Activated naive CD8-positive, alpha-beta T cell treated with anti-CD3 and anti-CD28 coated beads, Interleukin-2, amount 10 ng/mL, durations not matched to agents 7 days and 5 days (primary cell): ENCODE measurements at places on chromosomes 2 and 18. TPM values are rescaled to one million over a fixed set of nuclear protein-coding genes. Genes with fewer than 3 reads are reported as not detected.
A peak's percentile ranks its signal among the peaks of the same experiment; 100 is the strongest.

GRCh38 chr18:3867864-3868311 lies 417.9 kb downstream of the TGIF1 start:
- no peak for DNase-seq
- H3K36me3 ChIP-seq = no peaks in the 10 kb centered on the region
- H3K4me3 ChIP-seq = no peak overlapping the region

GRCh38 chr2:224941960-224942359 lies 100.3 kb downstream of the DOCK10 start:
- H3K27me3 ChIP-seq = no peaks in the 10 kb centered on the region
- H3K4me3 ChIP-seq = peak overlapping the region; percentile 73
- peaks cover 45% of the 10 kb centered on the region for H3K4me1 ChIP-seq
- H3K36me3 ChIP-seq = peaks cover 41% of the 10 kb centered on the region
- peak overlapping the region; percentile 81 for H3K27ac ChIP-seq

DNA sequence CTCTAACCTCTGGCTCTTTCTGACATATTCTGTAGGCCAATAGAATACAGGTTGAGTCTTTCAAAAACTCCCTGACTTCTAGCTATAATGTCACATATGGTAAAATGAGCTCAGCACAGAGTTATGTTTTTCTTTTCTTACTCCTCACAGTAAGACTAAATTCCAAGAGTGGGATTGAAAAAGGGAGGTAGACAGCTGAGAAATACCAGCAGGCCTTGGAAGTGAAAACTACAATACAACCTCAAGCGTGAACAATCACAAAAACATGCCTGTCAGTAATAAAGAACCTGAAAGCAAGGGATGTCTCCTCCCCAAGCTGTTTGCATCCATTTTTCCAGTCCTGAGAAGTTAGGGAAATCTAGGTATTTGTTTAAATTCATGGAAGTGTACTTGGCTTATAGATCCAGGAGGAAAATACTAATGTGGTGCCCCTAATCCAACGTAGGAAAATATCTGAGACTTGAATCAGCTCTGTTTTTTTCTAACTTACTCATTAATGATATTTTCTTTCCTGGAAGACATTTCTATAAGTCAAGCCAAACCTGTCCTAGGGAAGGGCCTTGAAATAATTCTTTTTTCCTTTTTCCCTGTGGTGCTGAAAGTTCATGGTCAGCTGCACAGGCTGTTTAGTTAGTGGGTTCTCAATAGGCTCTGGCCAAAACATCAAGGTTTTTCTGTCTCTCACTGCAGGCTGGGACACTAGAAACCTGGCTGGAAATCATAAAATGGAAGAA lies 167.9 kb upstream of the SPATS2L start:
- H3K36me3 ChIP-seq = no peaks in the 10 kb centered on the region
- no peak overlapping the region for H3K4me3 ChIP-seq
- no peak overlapping the region for H3K27ac ChIP-seq
- peaks cover 2% of the 10 kb centered on the region for H3K27me3 ChIP-seq
- DNase-seq = no peak

DNA sequence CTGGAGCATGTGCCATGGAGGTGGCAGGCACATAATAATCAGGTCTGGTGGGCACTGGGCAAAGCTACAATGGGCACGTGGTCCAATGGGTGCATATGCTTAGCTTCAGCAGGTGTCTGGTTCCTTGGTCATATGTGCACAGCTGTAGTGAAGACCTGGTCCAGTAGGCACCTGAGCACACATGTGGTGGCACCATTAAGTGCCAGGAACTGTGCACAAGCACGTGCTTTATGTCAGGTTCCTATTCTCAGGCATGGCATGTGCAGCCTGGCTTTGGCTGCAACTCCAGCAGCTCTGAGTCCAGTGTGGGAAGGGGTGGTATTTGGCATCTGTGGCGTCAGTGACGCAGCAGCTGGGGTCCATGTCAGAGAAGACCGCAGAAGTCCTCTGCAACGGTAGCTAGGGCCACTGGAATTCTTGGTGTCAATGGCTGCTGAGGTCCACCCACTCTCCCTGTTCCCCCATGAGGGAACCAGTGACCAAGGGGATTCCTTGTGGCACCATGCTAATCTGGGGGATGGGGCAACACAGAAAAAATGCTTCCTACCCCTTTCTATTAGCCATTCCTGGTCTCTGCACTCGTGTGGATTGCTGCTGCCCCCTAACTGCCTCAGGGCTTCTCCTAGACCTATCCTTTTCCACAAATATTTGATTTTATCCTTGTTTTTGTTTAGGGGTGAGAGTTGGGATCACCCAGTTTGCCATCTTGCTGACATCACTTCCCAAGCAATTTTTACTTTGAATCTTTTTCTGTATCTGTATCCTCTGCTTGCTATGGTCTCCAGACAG lies 262.9 kb upstream of the MAP2 start:
- H3K4me1 ChIP-seq = no peaks in the 10 kb centered on the region
- no peaks in the 10 kb centered on the region for H3K27me3 ChIP-seq
- H3K27ac ChIP-seq = no peak overlapping the region

DNA sequence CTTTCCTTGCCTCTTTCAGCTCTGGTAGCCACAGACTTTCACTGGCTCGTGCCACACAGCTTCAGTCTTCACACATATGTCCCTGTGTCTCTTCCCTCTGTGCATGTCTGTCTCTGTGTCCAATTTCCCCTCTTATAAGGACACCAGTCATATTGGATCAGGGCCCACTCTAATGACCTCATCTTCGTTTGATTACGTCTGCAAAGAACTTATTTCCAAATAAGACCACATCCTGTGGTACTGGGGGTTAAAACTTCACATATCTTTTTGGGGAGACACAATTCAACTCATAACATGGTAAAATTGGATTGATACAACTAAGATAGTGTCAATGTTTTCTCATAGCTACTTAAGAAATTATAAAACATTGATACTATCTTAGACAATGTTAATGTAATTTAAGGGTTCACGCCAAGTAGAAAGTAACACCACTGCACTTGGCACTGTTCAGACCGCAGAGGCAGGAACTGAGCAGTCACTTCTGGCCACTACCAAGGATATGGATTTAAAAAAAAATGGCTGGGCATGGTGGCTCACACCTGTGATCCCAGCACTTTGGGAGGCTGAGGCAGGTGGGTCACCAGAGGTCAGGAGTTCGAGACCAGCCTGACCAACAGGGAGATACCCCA lies 119.6 kb upstream of the EPAS1 start:
- H3K4me3 ChIP-seq = no peak overlapping the region
- DNase-seq = no peak
- H3K27ac ChIP-seq = peak overlapping the region; percentile 0
- H3K27me3 ChIP-seq = no peaks in the 10 kb centered on the region
- peaks cover 4% of the 10 kb centered on the region for H3K36me3 ChIP-seq
- H3K4me1 ChIP-seq = peaks cover 31% of the 10 kb centered on the region

DNA sequence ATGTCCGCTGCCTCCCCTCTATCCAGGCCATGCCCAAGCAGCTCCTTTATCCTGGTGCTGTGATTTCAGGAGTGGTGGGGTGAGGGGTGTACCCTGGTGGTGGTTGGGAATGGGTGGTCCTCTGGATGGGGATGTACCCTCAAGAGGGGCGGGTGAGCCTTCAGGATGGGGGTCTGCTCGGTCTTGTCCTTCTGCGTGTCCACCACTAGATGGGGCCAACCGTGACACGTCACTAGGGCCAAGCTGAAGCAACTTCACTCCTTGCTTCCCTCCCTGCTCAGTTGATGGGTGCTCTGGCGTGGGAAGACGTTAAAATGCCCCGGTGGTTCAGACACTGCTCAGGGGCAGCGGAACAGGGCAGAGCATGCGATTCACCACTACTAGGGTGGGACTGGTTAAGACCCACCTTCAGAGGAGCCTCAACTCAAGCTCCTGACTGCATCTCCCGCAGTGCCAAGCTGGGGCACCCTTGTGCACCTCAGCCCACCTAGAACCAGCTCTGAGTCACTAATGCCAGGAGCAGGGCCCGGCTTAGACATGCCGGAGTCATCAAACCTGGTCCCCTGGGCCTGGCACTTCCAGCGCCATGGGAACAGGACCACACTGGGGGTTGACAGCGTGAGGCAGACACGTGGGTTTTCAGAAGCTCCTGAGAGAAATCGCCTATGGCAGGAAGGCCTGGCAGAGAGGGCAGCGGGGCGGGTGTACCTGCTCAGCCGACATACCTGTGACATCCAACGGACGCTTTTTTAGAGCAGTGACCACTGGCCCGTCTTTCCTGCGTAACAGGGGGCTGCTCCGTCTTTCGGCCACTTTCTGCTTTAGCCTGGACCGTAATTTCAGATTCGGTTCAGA lies 256.7 kb downstream of the HDAC4 start:
- no peak for DNase-seq
- H3K27ac ChIP-seq = no peak overlapping the region
- H3K27me3 ChIP-seq = no peaks in the 10 kb centered on the region
- no peak overlapping the region for H3K4me3 ChIP-seq
- peaks cover 16% of the 10 kb centered on the region for H3K36me3 ChIP-seq

- no peak for DNase-seq
- H3K4me3 ChIP-seq = no peak overlapping the region
- no peak overlapping the region for H3K27ac ChIP-seq
- peaks cover 25% of the 10 kb centered on the region for H3K27me3 ChIP-seq
- no peaks in the 10 kb centered on the region for H3K4me1 ChIP-seq
Measured at GRCh38 chr2:69026026-69026425, 13.0 kb downstream of the ANTXR1 start.

DNA sequence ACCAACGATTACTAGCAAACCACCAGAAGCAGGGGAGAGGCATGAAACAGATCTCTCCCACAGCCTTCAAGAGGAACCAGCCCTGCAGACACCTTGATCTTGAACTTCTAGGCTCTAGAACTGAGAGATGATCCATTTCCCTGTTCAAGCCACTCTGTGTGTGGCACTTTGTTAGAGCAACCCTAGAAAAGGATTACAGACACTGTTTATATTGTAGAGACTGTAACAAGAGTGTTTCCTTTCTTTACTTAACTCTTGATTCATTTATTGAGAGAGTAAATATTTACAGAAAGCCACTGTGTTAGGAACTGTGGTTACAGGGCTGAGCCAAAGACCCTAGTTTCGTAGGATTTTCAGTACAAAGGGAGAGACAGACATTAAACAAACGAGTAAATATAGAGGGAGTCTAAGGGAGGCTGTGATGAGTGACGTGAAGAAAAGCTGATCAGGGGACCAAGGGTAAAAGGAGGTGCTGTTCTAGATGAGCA lies 10.9 kb downstream of the CCDC68 start:
- no peaks in the 10 kb centered on the region for H3K36me3 ChIP-seq
- peaks cover 10% of the 10 kb centered on the region for H3K4me1 ChIP-seq
- no peak for DNase-seq
- H3K27me3 ChIP-seq = peaks cover 11% of the 10 kb centered on the region
- no peak overlapping the region for H3K27ac ChIP-seq

DNA sequence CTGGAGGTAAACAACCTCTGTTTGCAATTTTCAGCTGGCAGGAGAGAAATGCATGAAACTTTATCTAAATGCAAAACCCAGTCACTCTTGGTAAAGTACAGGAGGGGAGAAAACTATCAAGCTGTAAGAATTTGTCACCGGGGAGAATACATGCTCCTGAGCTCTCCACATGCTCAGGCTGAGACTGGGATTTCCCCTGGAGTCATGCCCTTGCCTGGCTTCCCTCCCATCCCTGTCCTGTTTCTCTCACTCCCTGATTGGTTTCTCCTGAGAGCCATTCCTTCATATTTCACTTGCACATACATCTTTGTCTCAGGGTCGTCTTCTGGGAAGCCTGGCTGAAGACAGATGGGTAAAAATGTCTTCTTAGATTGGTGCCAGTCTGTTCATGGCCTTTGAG lies 52.9 kb upstream of the SPATS2L start:
- H3K4me3 ChIP-seq = no peak overlapping the region
- no peak for DNase-seq
- no peaks in the 10 kb centered on the region for H3K4me1 ChIP-seq
- no peaks in the 10 kb centered on the region for H3K36me3 ChIP-seq

GRCh38 chr2:222303045-222303827 lies 4.4 kb upstream of the PAX3 start:
- H3K27ac ChIP-seq = peak overlapping the region; percentile 19
- peaks cover 96% of the 10 kb centered on the region for H3K27me3 ChIP-seq
- DNase-seq = no peak
- H3K4me1 ChIP-seq = peaks cover 28% of the 10 kb centered on the region
- peak overlapping the region; percentile 14 for H3K4me3 ChIP-seq

- peaks cover 25% of the 10 kb centered on the region for H3K4me1 ChIP-seq
- H3K4me3 ChIP-seq = no peak overlapping the region
- peaks cover 36% of the 10 kb centered on the region for H3K36me3 ChIP-seq
- DNase-seq = no peak
- no peaks in the 10 kb centered on the region for H3K27me3 ChIP-seq
Measured at GRCh38 chr2:54613794-54614257, 109.6 kb upstream of the EML6 start.

- no peak overlapping the region for H3K27ac ChIP-seq
- peaks cover 2% of the 10 kb centered on the region for H3K36me3 ChIP-seq
- no peak for DNase-seq
Measured at GRCh38 chr2:226611944-226612318, 187.7 kb downstream of the IRS1 start.

DNA sequence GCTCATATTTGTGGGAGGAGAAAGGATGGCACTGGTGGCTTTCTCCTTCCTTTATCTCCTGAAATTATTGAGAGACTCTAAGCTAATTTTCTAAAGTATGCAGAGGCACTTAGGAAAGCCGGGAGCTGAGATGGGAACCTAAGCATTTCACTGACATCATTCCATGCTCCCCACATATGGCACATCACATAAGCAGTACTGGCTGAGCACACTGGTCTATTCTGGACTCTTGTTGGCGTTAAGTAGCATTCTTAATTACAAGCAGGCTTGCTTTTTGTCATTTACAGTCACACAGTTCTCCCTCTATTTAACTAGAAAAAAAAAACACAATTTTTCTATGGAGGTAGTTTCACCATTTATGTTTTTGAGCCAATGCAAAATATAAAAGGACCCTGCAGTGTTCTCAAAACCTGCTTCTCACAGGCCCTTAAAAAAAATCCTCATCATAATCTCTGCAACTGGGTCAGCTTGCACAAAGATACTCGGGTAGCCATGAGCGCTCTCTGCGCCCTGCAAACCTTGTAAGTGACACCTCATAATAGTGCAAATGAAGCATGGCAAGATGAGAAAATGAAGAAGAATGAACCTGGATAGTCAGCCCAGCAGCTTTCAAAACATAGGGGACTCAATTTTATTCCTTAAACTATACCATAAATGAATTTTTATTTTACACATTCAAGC lies 688.6 kb downstream of the NRXN1 start:
- H3K36me3 ChIP-seq = no peaks in the 10 kb centered on the region
- no peak for DNase-seq

GRCh38 chr2:56707650-56708049 lies 523.9 kb downstream of the CCDC85A start:
- no peak for DNase-seq
- no peaks in the 10 kb centered on the region for H3K4me1 ChIP-seq
- no peak overlapping the region for H3K4me3 ChIP-seq
- no peaks in the 10 kb centered on the region for H3K27me3 ChIP-seq
- no peaks in the 10 kb centered on the region for H3K36me3 ChIP-seq

- H3K36me3 ChIP-seq = peaks cover 7% of the 10 kb centered on the region
- DNase-seq = peak; percentile 97
- H3K27ac ChIP-seq = peak within 1 kb of the TSS; percentile 99
- peaks cover 4% of the 10 kb centered on the region for H3K27me3 ChIP-seq
- peaks cover 38% of the 10 kb centered on the region for H3K4me1 ChIP-seq
Measured at GRCh38 chr2:219279151-219279915, at the start of gene DNAJB2. TSS of gene DNAJB2 (plus strand) at chr2:219279366. CDS start at chr2:219279834, 468 bp downstream.

Gene HOXD12
- total RNA-seq = not detected

Gene CFAP221
- total RNA-seq = not detected

Gene HPCAL1
- 75.8 TPM for total RNA-seq
